ENCODE measurements at places on chromosomes 5 and 9.

- DNase-seq: no peak
Observed at GRCh38 chr9:79176014-79176697, 395.6 kb upstream of the TLE4 start.

DNA sequence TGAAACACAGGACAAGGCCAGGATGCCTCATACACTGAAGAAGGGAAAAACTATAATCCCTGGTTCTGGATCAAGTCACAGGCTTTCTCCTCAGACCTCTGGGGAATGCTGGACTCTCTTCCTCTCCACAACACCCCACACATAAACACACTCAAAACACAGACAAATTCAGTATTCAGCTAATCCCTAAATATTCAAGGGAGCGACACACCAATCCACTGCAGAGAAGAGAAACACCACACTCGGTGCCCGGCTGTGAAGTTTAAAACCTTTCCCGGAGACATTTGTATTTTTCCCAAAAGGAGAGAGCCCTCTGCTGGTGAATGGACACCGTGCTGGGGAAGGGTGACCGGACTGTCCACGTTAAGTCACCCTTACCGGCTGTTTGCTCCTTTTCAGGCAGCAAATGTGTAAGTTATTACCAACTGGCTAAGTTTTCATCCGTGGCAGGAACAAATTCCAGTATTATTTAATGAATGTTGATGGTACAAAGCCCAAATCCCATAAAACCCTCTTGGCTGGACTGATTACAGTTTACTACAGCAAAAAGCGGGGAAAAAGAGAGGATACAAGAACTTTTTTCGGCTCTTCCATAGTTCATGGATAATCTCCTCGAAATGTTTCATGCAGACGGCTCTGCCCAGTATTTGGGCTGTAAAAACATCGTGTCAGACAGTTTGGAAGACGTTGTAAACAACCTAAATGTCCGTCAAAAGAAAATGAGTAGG lies 130.9 kb upstream of the SLC30A5 start:
- peak; percentile 86 for DNase-seq

DNA sequence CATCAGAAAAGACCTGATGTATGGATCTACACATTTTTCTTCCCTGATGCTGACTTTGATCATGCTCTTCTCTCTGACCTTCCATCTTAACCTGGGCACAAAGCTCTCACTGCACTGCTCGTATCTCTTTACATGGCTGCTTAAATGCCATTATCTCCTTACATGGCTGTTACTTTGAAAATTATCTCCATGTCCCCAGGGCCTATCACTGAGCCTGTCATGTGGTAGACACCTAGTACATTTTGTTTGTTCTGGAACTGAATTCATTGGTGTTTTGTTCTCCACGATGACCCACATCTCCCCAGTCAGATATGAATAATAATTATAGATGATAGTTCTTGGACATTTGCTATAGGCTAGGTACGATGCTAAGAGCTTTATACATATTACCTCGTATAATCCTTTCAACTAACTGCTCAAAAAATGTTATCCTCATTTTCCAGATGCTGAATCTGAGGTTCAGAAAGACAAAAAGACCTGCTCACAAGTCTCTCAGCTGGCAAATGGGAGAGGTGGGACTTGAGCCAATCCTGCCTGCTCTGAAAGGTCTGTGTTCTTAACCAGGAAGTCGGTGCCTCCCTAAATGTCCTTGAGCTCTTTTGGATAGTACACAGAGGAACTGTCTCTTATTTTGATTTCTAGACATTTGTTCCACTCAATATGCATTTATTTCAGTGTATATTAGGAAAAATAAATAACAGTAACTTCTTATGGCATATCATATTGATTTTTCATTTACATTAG lies 9.8 kb upstream of the CPEB4 start:
- no peak for DNase-seq

DNA sequence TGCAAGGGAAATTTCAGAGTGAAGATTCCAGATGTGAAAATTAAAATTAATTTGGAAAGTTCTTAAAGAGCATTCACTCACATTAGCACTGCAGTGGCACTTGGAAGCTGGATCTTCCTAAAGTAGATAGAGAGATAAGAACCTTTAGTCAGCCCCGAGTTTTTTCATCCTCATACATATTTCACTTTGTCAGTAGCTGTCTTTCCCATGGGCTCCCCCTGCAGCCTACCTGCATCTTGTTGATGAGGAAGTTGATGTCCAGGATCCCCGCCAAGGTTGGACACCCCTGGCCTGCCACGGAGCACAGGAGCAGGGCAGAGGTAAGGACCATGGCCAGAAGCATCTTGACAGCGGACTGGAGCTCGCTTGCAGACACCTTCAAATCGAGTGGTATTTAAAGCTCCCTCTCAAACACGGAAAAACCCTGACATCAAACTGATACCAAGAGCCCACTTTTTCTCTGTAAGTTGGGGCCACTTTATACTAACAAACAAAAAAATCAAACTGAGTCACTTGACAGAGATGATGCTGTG lies at the start of gene IL9:
Gene IL9, minus strand, starts transcription at position 368 of the 533 bp plus-strand sequence. Its CDS starts 25 bp downstream, at position 343.
- DNase-seq: no peak

GRCh38 chr5:173881811-173882575 lies 6.2 kb upstream of the CPEB4 start:
- no peak for DNase-seq

DNA sequence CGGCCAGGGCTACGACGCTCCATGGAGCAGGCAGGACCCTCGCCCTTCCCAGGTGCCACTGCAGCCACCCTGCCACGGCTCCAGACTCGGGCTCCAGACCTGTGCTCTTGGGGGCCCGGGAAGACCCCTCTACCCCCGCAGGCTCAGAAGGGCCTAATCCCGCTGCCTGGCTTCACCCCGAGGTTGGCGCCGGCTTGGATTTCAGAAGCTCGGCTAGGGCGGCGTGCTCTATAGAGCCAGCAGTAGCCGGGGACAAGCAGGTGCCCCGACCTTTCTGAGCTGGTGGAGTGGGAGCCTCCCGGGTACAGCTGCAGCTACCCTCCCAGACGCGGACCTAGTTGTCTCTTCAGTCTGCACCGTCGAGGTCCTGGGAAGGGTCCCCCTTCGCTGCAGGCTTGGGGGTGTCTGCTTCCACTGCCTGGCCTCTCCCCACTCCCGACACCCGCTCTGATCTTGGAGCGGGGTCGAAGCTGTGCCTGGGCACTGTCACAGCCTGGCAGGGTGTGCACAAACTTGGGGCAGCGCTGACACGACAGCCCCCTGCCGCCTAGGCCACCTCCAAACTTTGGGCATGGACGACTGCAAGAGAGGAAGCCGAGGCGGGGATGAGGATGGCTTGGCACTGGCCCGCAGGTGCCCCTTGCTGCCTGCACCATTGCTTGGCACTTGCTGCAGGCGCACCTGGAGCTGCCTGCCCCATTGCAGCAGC lies 1366.1 kb upstream of the CDH9 start:
- no peak for DNase-seq

- DNase-seq: no peak
Observed at GRCh38 chr9:27053369-27054022, 48.0 kb upstream of the LRRC19 start.

- no peak for DNase-seq
Observed at GRCh38 chr5:159903131-159903530, 13.2 kb upstream of the ADRA1B start.

- no peak for DNase-seq
Observed at GRCh38 chr9:126222835-126223431, 103.7 kb upstream of the MVB12B start.

DNA sequence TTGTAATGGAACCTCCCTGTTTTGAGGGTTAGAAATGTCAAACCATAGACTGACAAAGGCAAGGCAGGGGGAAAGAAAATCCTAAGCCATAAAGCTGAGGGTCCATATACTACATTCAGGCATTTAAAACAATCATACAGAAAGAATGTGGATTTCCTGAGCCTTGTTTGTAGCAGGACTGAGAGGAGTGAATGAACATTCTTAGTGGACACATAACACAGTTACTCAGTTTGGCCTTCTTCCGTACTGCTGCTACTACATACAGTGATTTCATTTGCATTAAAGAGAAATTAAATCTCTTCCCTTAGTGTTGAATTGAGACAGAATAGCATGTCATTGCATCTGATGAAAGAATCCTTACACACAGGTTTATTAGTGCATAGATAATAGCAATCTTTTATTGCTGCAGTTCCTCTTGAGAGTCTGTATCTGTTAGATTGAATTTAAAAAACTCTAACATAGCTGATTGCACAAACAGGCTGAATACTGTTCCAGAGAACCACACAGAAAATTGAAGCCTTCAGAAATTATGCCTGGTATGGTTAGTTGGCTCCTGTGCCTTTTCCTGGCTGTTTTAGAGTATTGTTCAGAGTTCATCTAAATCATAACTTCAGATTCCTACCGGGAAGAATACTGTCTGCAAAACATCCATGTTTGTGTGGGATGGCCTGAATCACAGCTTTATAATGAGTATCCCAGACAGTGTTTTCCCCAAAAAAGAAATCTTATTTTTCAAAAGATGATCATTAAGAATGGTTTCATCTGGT lies 2.0 kb upstream of the MTX3 start:
- no peak for DNase-seq

GRCh38 chr5:76278261-76278789 lies 124.8 kb upstream of the IQGAP2 start:
- no peak for DNase-seq

DNA sequence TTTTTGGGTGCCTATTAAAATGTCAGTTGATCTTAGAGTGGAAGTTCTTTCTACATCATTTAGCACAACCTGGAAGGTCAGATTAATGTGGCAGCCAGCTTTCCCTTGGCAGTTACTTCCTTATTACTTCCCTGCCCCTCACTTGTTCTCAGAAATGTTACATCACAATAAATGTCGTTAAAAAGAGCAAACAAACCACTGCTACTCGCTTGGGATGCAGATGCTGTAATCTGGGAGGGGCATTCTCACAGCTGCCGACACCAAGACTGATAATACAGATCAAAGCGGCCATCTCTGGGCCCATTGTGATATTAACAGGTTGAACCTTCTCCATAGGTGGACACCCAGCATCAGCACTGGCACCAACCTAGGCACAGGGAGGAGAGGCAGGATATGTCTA lies 29.3 kb downstream of the PLAC8L1 start:
- no peak for DNase-seq

GRCh38 chr5:132296412-132297016 lies 2.3 kb downstream of the SLC22A4 start:
- no peak for DNase-seq

All from AG20443 (cell line).